ENCODE measurements at places on chromosomes 12 and 14.

DNA sequence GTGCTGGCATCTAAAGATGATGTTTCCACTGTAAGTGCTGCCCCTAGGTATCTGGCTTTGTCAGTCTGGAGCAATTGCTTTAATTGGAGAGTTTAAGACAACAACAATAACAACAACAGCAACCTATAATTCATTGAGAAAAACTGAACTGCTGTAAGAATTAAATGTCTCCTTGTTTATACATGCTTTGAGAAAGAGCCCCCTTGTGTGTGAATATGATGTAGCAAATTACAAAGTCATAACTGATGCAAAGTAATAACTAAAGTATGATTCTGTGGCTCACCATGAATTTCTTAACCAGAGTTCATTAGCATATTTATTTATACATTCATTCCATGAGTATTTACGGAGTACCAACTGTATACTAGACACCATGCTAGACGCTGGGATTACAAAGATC, 59.2 kb upstream of the PRIMA1 start:
- DNase-seq = no peak

GRCh38 chr14:92940543-92940942, 17.6 kb downstream of the CHGA start:
- DNase-seq = no peak

DNA sequence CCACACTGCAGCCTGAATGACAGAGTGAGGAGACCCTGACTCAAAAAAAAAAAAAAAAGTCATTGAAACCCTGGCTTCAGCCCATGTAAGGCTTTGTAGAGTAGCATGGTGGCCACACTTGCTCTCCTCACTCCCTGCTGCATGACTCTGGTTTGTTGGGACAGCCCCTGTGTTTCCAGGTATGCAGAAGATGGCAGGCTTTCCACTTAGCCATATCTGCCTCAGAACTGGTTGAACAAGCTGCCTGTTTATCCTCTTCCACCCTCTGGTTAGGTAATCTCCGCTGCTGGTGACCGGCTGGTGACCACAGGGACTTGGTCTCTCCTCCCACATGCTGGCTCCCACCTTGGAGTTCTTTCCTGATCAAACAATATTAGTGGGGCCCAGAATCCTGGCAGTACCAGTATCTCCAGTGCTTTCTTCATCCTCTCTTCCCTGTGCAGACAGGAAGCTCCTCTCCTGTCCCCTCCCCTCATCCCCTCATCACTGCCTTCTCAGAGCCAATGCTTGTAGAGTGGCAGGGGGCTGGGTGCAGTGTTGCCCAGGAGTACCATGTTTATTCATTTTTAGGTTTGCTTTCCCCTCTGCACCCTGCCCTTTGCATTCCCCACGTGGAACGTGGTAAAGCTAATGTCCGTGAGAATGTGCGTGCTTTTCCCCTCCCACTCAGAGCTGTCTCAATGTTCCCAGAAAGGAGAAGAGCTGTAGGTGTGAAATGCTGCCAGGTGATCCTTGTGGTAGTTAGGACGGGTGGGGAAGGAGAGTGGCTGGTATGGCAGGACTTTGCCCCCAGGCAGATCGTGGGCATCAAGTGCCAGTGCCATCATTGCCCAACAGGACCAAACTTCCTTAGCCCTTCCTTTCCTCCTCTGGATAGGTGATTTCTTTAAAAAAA, 11.3 kb downstream of the ABHD12B start:
- no peak for DNase-seq

DNA sequence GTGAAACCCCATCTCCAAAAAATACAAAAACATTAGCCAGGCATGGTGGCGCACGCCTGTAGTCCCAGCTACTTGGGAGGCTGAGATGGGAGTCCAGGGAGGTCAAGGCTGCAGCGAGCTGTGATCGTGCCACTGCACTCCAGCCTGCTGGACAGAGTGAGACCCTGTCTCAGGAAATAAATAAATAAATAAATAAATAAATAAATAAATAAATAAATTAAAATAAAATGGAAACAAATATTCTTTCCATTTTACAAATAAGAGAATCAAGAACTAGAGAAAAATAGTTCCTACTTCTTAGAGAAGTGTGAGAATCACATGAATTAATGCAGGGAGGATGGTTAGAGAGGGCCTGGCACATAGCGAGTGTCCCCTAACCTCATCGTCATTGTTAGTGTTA, 53.7 kb downstream of the C12orf75 start:
- no peak for DNase-seq

Data from effector memory CD8-positive, alpha-beta T cell (primary cell).